Ammon's horn (tissue), 1 donor: ENCODE measurements at places on chromosomes 11 and 22.

DNA sequence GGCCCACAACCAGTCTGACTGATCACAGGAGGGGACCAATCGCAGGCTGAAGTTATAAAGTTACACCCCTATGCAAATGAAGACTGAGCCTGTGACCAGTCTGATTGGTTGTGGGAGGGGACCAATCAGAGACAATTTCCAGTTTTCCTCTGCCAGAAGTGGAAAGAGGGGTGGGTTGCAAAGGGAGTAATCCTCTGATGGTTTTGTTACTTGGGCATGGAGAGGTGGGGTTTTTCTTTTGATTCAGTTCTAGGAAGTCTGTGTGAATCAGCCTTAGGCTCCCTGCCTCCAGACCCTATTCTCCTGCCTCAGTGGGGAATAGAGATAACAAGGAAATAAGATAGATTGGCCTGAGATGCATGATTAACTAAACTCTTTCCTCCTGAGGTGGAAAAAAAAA is 9.9 kb downstream of the OR6M1 start:
- DNase-seq, result no peak

GRCh38 chr22:43277091-43277490 is 66.1 kb downstream of the SCUBE1 start:
- no peak for DNase-seq

DNA sequence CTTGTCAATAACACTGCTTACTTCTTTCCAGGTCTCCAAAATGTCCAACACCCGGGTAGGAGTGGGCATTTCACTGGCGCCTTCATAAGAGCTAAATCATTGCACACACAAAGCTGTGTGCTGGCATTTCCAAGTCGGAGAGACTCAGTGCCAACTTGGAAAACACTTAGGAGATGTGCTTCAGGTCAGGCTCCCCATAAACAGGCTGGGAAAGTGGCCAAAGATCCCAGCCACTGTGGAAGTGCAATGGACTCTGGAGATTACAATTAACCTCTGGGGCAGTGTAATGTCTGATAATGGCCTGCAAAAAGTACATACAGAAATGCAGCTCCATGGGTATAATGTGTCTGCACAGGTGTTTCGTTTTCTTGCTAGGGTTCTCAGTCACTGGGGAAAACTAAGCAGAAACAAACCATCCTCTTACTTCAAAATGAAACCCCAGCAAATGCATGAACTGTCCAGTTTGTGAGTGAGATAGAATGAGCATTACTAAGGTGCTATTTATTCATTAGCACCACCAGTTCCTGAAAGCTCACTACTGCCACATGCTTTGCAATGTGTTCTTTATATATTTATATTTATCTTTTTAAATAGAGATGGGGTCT is 79.0 kb downstream of the ABTB2 start:
- DNase-seq, result no peak

- no peak for DNase-seq
Observed at GRCh38 chr11:77698896-77699295, 61.3 kb upstream of the CLNS1A start.

GRCh38 chr11:2074266-2074825 is 64.8 kb downstream of the IGF2 start:
- DNase-seq, result no peak

GRCh38 chr11:41786087-41786486 is 326.6 kb upstream of the LRRC4C start:
- no peak for DNase-seq

DNA sequence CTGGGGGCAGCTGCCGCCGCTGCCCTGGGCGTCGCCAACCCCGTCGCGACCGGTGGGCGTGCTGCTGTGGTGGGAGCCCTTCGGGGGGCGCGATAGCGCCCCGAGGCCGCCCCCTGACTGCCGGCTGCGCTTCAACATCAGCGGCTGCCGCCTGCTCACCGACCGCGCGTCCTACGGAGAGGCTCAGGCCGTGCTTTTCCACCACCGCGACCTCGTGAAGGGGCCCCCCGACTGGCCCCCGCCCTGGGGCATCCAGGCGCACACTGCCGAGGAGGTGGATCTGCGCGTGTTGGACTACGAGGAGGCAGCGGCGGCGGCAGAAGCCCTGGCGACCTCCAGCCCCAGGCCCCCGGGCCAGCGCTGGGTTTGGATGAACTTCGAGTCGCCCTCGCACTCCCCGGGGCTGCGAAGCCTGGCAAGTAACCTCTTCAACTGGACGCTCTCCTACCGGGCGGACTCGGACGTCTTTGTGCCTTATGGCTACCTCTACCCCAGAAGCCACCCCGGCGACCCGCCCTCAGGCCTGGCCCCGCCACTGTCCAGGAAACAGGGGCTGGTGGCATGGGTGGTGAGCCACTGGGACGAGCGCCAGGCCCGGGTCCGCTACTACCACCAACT is 1.0 kb downstream of the FUT4 start:
- no peak for DNase-seq

GRCh38 chr22:44625981-44626687 is 75.9 kb upstream of the PRR5 start:
- peak; percentile 80 for DNase-seq

GRCh38 chr11:20226933-20227332 is 66.7 kb upstream of the DBX1 start:
- no peak for DNase-seq

GRCh38 chr11:8914661-8915018 is 3.7 kb downstream of the AKIP1 start:
- no peak for DNase-seq

- DNase-seq, result no peak
Observed at GRCh38 chr22:48327721-48328120, 1500.0 kb downstream of the BRD1 start.

- no peak for DNase-seq
Observed at GRCh38 chr11:31107649-31108048, 261.9 kb downstream of the DCDC1 start.

GRCh38 chr11:120182790-120183491 is 27.9 kb upstream of the OAF start:
- no peak for DNase-seq

DNA sequence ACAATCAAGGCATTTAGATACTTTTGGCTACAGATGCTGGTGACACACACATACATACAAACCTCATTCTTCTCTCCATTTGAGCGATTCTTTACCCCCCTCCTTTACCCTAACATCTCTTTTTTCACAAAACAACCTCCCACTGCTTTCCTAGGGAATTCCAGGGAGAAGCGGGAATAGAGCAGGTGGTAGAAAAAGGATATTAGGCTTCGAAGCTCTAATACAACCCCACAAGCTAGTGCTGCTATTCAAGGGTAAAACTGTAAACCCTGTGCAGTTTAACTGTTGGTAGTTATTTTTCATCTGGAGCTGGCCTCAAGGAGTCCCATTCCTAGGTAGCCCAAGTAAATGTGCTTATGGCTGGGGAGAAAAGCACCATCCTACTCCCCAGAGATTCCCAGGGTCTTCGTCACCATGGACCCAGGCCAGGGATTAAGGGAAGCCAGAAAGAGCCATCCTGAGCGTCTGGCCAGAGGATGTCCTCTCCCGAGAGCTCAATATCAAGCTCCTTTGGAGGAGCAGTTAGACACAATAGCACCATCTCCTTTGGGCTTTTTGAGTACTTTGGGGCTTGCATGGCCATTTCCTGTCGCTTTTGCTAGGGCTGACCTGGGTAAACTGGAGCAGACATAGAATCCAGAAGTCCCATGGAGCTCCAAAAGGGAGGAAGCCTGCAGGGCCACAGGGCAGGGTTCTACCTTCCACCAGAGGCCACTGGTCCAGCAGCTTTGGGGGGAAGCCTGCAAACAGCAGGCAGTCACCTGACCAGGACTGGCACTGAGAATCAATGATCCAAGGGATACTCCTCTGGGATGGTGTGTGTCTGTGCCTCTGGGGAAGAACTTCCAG is 3.1 kb downstream of the MAML2 start:
- DNase-seq, result peak; percentile 24

DNA sequence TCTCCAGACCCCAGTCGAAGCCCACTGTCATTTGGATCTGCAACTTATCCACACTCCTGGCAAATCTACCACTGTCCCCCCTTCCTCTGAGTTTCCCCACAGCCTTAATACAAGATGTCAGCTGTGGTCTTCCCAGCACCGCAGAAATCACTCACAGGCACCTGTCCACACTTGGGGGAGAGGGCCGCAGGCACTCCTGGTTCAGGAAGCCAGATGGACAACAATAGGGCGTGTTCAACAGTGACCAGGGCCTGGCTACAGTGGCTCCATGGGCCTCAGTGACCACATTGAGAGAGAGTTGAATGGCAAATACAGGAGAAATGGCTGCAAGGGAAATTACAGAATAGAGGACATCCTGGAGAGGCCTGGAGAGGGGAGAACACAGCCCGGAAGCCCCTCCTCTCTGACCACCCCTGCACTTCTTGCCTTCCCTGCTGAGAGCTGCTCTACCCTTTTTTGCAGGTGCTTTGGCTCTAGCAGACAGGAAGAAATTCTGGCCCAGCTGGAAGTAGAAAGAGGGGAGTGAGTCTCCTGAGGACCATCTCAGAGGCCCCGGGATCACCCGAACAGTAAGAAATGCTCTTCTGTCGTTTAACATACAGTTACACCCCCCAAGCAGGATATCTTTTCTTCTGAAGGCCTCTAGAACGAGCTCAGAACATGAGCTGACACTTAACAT is 164.6 kb downstream of the FEZ1 start:
- DNase-seq, result no peak

DNA sequence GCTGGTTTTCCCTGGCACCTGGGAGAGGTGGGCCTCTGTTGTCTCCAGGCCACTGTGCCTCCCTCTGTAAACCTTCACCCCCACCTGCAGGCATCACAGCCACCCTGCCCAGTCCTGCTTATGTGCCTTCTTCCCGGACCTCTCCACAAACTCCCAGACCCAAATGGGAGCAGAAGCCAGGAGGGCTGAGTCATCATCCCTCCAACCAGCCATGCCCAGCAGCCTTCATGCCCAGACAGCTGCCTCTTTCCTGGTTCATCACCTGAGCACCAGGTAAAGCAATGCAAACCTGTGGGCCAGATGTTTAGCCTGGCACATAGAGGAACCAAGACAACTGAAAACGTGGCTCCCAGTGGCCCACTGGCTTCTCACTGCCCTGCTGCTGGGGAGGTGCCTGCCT is 2.1 kb upstream of the TMPRSS4 start:
- DNase-seq, result no peak

- DNase-seq, result no peak
Observed at GRCh38 chr22:20523086-20523983, 15.9 kb downstream of the MED15 start.

DNA sequence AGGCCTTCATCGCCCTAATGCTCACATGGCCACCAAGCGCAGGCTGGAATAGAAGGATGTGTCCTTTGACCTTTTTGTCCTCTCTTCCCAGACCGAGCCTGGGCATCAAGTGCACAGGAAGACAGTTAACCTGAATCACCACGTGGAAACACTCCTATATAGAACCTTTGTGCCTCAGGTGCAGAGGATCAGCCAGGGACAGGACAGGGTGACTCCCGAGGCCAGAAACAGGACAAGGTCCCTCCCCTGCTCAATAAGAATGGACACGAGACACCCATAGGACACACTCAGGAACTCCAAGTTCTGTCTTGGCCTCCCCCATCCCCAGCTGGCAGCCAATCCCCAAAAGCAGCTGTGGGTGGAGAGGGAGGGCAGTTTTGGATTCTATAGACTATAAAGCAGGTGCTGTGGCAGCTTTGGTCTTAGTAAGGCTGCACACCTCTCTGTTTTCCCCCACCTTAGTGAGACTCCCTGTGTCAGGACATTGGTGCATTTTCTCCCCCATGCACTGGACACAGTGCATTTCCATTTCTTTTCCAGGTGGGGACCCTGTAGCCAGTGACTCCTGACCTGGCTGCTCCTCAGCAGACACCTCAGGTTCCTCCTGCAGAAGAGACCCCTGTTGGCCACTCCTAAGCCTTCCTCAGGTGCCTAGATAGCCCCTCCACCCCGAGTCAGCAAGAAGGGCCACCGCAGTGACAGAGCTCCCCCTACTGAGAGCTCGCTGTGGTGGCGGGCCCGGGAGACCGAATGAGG is 43.6 kb upstream of the POU2AF1 start:
- DNase-seq, result peak; percentile 60
